Subcutaneous preadipocyte (primary cell): ENCODE measurements at places on chromosomes 1 and 21. TPM values are rescaled to one million over a fixed set of nuclear protein-coding genes. Genes with fewer than 3 reads are reported as not detected.

The CFHR3 gene
- not detected in 2 replicates for total RNA-seq

The GNG12 gene
- total RNA-seq = 160 and 171 TPM in 2 replicates

The TMEM9 gene
- total RNA-seq = 23.1 and 28.7 TPM in 2 replicates

The CHRM3 gene
- total RNA-seq = not detected in 2 replicates

The CACHD1 gene
- total RNA-seq = 4.4 and 6.1 TPM in 2 replicates

The NUDT4B gene
- 21.7 and 23.9 TPM in 2 replicates for total RNA-seq

The BNIPL gene
- 0.37 and 0.39 TPM in 2 replicates for total RNA-seq

The IL24 gene
- not detected in 2 replicates for total RNA-seq

The ZMYM1 gene
- 19.8 and 23.7 TPM in 2 replicates for total RNA-seq

The C1orf216 gene
- 11.8 and 13.3 TPM in 2 replicates for total RNA-seq

The FAM78B gene
- 0.98 and 1.1 TPM in 2 replicates for total RNA-seq

The OR2T2 gene
- total RNA-seq = not detected in 2 replicates

The TMCO2 gene
- total RNA-seq = not detected in 2 replicates

The F13B gene
- total RNA-seq = not detected in 2 replicates

The MCOLN2 gene
- 0.37 and 0.39 TPM in 2 replicates for total RNA-seq

The PLA2G5 gene
- total RNA-seq = 1.8 and 4.5 TPM in 2 replicates

The MATN1 gene
- 0.37 TPM in 1 of 2 replicates, not detected in the other for total RNA-seq

The TFB2M gene
- 18.0 and 25.4 TPM in 2 replicates for total RNA-seq

The CLDN17 gene
- not detected in 2 replicates for total RNA-seq

The AMY1C gene
- not detected in 2 replicates for total RNA-seq

The AUNIP gene
- 2.6 and 5.3 TPM in 2 replicates for total RNA-seq

The GBP7 gene
- total RNA-seq = not detected in 2 replicates

The CD1B gene
- total RNA-seq = not detected in 2 replicates

The FMO1 gene
- total RNA-seq = not detected in 2 replicates
